ENCODE measurements at places on chromosomes 5 and 9. TPM values are rescaled to one million over a fixed set of nuclear protein-coding genes. Genes with fewer than 3 reads are reported as not detected.

DNA sequence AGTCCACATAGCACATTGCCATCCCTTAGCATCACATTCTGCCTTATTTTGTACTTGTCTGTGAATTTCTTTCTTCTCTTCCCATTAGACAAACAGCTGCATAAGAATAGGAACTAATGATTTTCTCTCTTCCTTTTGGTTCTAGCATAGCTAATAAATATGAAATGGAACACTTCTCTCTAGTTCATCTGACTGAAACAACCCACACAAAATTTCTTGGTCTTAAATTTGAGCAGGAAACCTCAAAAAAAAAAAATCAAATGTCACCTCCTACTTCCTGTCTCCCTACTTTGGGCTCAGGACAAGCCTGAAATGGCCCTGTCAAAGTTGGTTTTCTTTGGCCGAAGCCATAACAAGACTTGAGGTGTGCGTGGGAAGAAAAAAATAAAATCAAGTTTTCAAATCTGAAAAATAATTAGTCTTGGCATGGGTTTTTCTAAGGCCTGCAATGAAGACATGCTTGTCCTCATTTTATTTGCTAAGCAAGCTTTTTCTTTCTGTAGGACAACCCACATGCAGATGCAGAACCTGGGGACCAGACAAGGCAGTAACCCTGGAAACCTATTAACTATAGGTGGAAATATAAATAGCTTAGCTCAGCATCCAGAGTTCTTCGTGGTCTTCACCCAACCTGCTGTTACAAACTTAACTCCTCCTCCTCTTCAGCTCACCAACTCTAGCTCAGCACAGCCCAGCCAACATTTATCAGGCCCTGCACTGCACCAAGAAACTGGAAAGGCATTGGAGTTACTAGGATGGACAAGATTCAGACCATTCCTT lies 523.5 kb upstream of the KLF4 start:
- H3K4me3 ChIP-seq: no peak overlapping the region
- no peak overlapping the region for H3K27ac ChIP-seq
- H3K27me3 ChIP-seq: no peaks in the 10 kb centered on the region
- DNase-seq: no peak

- H3K27me3 ChIP-seq: no peaks in the 10 kb centered on the region
- peaks cover 6% of the 10 kb centered on the region for H3K4me1 ChIP-seq
- no peak overlapping the region for H3K27ac ChIP-seq
- no peak for DNase-seq
- H3K4me3 ChIP-seq: no peak overlapping the region
- H3K36me3 ChIP-seq: no peaks in the 10 kb centered on the region
Measured at GRCh38 chr9:38644601-38645000, 24.2 kb upstream of the ANKRD18A start.

DNA sequence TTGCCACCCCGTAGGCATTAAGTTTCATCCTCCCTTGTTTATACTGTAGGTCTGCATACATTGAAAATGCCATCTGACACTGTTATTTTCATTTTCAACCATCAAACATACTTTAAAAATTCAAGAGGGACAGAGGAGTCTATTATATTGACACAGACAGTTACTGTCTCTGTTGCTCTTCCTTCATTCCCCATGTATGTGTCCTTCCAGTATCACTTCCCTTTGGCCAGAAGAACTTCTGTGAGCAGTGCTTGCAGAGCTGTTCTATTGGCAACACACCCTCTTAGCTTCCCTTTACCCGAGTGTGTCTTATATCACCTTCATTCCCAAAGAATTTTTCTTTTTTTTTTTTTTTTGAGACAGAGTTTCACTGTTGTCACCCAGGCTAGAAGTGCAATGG lies 42.8 kb downstream of the RASGEF1C start:
- no peaks in the 10 kb centered on the region for H3K4me1 ChIP-seq
- peaks cover 44% of the 10 kb centered on the region for H3K27me3 ChIP-seq
- DNase-seq: no peak
- no peak overlapping the region for H3K4me3 ChIP-seq
- H3K36me3 ChIP-seq: no peaks in the 10 kb centered on the region

GRCh38 chr9:96160168-96160567 lies 141.8 kb downstream of the HSD17B3 start:
- DNase-seq: no peak
- H3K4me3 ChIP-seq: no peak overlapping the region
- H3K27ac ChIP-seq: no peak overlapping the region

SPINK4 gene
- total RNA-seq: not detected

RNF180 gene
- total RNA-seq: 7.4 TPM

G3BP1 gene
- 282 TPM for total RNA-seq

DIRAS2 gene
- not detected for total RNA-seq

- H3K27ac ChIP-seq: no peak overlapping the region
- H3K4me3 ChIP-seq: no peak overlapping the region
- no peaks in the 10 kb centered on the region for H3K4me1 ChIP-seq
- peaks cover 27% of the 10 kb centered on the region for H3K36me3 ChIP-seq
Measured at GRCh38 chr5:170920196-170920595, 58.4 kb downstream of the RANBP17 start.

CCNJL gene
- total RNA-seq: 3.6 TPM

FOXI1 gene
- total RNA-seq: not detected

MRPS2 gene
- total RNA-seq: 45.8 TPM

- H3K4me3 ChIP-seq: no peak overlapping the region
- H3K27ac ChIP-seq: no peak overlapping the region
- H3K36me3 ChIP-seq: no peaks in the 10 kb centered on the region
- H3K27me3 ChIP-seq: no peaks in the 10 kb centered on the region
- no peak for DNase-seq
- H3K4me1 ChIP-seq: no peaks in the 10 kb centered on the region
Measured at GRCh38 chr5:81067406-81067805, 107.2 kb downstream of the RASGRF2 start.

- H3K27me3 ChIP-seq: no peaks in the 10 kb centered on the region
- no peak overlapping the region for H3K27ac ChIP-seq
- DNase-seq: no peak
- peaks cover 8% of the 10 kb centered on the region for H3K4me1 ChIP-seq
- H3K36me3 ChIP-seq: peaks cover 76% of the 10 kb centered on the region
- H3K4me3 ChIP-seq: no peak overlapping the region
Measured at GRCh38 chr9:78319197-78320029, 22.5 kb downstream of the PSAT1 start.

GRCh38 chr9:124673063-124673462 lies 98.0 kb downstream of the NR6A1 start:
- H3K27me3 ChIP-seq: no peaks in the 10 kb centered on the region
- peaks cover 14% of the 10 kb centered on the region for H3K36me3 ChIP-seq
- no peak for DNase-seq
- H3K4me3 ChIP-seq: no peak overlapping the region

- H3K4me3 ChIP-seq: no peak overlapping the region
- no peaks in the 10 kb centered on the region for H3K27me3 ChIP-seq
- no peaks in the 10 kb centered on the region for H3K4me1 ChIP-seq
- no peak overlapping the region for H3K27ac ChIP-seq
Measured at GRCh38 chr5:151706906-151707305, 20.2 kb upstream of the SPARC start.

DNA sequence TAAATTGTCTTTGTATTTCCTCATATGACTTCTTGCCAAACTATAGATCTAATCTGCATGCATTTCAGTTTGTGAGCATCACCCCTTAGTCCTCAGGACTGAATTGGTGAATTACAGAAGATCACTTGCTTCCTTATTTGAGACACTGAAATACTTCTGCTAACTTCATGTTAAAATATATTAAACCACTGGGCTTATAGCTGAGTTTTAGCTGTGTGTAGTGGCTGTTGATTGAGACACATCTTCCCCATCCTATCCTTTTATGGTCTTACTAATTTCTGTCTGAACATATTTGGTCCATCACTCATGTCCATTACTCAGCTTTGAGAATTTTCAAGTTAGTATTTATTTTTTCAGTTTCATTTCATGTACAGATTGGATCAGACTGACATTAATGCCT lies 295.9 kb downstream of the PSAT1 start:
- no peaks in the 10 kb centered on the region for H3K27me3 ChIP-seq
- H3K4me1 ChIP-seq: peaks cover 5% of the 10 kb centered on the region
- H3K4me3 ChIP-seq: no peak overlapping the region
- peak overlapping the region; percentile 20 for H3K27ac ChIP-seq
- DNase-seq: peak; percentile 16

DNA sequence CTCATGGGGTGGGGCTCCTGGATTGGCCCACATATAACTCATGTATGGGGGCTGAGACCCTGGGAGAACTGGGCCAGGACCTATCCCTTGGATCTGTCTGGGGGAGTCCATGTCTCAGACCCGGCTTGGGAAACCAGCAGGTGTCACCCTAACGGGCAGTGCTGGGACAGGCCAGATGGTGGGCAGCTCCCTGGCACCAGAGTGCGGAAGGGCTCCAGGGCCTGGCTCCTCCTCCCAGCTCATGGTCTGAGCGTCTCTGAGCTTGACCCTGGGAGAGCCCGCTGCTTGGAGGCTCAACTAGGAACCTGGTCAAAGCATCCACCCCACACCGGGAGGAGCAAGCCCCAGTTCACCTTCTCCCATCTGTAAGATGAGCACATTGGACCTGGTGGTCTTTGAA lies 15.5 kb upstream of the NCS1 start:
- no peak overlapping the region for H3K4me3 ChIP-seq
- no peaks in the 10 kb centered on the region for H3K27me3 ChIP-seq
- no peak overlapping the region for H3K27ac ChIP-seq
- no peak for DNase-seq
- H3K4me1 ChIP-seq: no peaks in the 10 kb centered on the region
- H3K36me3 ChIP-seq: no peaks in the 10 kb centered on the region

- H3K27me3 ChIP-seq: no peaks in the 10 kb centered on the region
- no peak for DNase-seq
- H3K4me3 ChIP-seq: no peak overlapping the region
- H3K36me3 ChIP-seq: no peaks in the 10 kb centered on the region
Measured at GRCh38 chr5:41600731-41601130, 90.3 kb upstream of the PLCXD3 start.

DNA sequence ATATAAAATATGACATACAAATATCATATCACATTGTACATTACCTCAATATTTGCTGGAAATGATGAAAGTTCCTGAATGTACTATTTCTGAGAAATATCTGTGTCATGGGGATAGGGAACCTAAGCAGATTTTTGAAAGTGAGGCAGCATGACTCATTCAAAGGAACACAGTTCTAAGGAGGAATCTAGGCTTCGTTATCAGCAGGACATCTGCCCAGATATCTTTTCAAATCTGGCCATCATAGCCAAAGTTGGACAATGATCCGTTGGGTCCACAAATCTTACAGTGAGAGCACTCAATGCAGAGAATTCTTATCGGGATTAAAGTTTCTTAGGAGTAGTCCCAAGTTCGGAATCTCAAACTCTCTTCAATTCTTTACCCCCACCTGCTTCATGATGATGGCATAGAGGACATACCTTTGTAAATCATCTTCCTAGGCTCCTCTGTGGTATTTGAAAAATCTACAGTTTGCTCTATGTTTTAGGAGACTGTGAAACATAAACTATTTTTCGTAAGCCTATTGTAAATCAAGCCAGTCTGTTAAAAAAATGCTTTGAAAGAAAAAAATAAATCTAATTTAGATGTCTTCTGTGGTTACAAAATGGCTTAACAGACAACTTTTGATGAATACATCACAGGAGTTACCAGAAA lies 29.4 kb upstream of the ALDH1A1 start:
- no peaks in the 10 kb centered on the region for H3K36me3 ChIP-seq
- H3K27me3 ChIP-seq: peaks cover 11% of the 10 kb centered on the region
- H3K4me1 ChIP-seq: peaks cover 10% of the 10 kb centered on the region
- no peak overlapping the region for H3K4me3 ChIP-seq
- no peak overlapping the region for H3K27ac ChIP-seq

IL11RA gene
- total RNA-seq: 8.0 TPM

ASPN gene
- total RNA-seq: 0.12 TPM

DNA sequence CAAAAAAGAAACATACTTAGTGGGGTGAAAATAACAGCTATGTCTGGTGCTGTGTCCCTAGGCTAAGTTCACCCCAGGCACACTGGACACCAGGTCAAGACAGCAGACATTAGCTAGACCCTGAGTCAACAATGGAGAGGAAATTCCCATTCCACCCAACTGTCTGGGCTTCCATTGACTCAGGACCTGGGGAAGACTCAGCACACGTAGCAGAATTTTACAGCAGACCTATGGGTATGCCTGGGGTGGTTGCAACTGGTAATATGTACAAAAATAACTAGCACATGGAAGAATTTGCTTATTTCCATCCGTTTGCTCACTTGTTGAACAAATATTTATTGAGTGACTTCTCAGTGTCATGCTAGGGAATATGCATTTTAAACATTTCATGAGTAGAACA lies 117.0 kb downstream of the GAS1 start:
- no peak for DNase-seq
- H3K27me3 ChIP-seq: peaks cover 19% of the 10 kb centered on the region
- H3K4me3 ChIP-seq: no peak overlapping the region
- no peaks in the 10 kb centered on the region for H3K4me1 ChIP-seq

GRCh38 chr5:31630931-31631330 lies 8.0 kb upstream of the PDZD2 start:
- no peak overlapping the region for H3K4me3 ChIP-seq
- H3K27ac ChIP-seq: no peak overlapping the region
- DNase-seq: no peak
- H3K36me3 ChIP-seq: no peaks in the 10 kb centered on the region

DNA sequence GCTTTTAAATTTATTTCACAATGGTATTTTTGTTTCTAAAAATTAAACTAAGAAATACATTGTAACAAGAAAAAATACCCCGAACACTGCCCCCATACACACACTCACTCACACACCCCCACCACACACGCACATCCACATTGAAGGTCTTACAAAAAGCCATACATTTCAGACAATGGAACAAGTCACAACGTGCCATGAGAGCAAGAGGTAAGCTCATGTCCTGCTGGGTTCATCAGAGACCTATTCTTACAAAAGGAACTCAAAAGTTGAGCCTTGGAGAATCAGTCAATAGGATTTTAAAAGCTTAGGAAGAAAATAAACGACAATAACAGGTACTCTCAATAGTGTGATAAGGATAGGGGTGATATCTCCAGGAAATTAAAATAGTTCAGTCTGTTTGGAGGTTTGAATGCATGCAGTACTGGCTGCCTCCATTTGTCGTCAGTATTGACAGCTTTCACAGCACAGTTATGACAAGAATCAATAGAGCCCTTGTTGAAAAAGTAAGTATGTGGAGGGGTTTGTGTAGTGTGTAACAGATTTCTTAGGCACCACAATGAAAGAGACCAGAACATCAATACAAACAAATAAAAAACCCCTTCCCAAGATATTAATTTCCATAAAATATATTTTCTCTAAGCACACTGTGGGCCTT lies 1826.2 kb upstream of the CDH6 start:
- DNase-seq: peak; percentile 14
- H3K36me3 ChIP-seq: no peaks in the 10 kb centered on the region
- no peak overlapping the region for H3K27ac ChIP-seq
- H3K4me3 ChIP-seq: no peak overlapping the region
- H3K4me1 ChIP-seq: peaks cover 11% of the 10 kb centered on the region
